ENCODE measurements at places on chromosomes 1 and 21.

- no peak for DNase-seq
These were observed 50.1 kb downstream of the H3-3A start for GRCh38 chr1:226112626-226113025.

- no peak for DNase-seq
These were observed 4.9 kb downstream of the C1orf198 start for GRCh38 chr1:230863449-230863848.

- DNase-seq, result no peak
These were observed 39.4 kb downstream of the TRAPPC10 start for GRCh38 chr21:44051462-44051941.

DNA sequence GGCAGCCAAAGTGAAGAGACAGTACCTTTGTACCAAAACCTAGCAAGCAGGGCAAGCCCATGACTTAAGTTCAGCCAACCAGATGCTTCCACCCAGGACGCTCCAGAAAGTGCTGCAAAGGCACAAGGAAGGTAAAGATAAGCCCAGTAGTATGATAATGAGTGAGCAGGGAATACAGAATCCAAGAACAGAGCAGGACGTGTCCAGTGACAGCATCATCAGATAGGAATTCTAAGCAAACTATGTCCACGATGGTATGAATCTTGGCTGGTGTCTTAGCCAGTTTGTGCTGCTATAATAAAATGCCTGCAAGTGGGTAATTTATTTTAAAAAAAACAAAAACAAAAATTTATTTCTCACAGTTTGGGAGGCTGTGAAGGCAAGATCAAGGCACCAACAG lies 13.6 kb downstream of the GJA4 start:
- DNase-seq, result no peak

DNA sequence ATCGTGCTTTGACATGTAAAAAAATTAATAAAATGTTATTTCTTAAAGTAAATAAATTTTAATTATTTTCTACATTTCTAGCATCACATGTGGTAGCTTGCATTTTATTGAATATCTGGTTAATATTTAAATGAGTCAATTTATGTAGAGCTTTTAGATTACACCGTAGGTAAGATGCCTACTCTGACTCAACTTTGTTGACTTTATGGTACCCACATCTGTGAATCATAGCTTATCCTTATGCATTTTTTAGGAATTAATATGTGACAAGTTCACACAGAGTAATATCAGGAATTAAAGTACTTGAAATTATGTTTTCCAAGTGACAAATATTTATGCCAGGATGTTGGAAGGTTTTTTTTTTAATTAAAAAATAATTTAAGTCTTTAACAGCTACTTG lies 120.7 kb downstream of the LEPR start:
- DNase-seq, result no peak

GRCh38 chr1:234643111-234643849 lies 33.3 kb upstream of the IRF2BP2 start:
- DNase-seq, result no peak

GRCh38 chr21:14545906-14546480 lies at the start of gene SAMSN1:
SAMSN1 (minus strand) TSS chr21:14546315; CDS start chr21:14546261, 54 bp downstream.
- DNase-seq, result no peak

DNA sequence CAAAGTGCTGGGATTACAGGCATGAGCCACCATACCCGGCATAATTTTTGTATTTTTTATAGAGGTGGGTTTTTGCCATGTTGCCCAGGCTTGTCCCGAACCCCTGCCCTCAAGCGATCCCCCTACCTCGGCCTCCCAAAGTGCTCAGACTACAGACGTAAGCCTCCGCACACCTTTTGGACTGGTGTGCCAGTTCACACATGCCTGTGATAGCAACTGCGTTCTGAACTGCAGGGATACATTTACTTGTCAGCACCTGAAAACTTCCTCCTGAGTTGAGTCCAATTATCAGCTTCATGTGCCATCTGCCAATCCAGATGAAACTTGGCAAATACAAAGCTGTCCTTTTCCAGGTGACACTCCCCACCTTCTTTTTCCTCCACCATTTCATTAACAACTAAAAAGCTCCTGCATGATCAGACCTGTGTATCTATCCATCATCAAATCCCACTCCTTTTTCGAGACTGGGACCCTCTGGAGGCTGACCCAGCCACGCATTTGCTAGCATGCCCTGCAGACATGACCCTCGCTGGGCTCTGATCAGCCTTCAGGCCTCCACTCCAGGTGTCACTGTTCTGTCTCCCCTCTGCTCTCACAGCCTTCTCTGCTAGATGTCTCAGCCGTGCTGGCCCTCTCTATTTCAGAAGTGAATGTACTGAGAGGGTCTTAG lies 2.1 kb upstream of the DEGS1 start:
- no peak for DNase-seq

GRCh38 chr1:208756339-208756981 lies 512.3 kb upstream of the PLXNA2 start:
- no peak for DNase-seq

DNA sequence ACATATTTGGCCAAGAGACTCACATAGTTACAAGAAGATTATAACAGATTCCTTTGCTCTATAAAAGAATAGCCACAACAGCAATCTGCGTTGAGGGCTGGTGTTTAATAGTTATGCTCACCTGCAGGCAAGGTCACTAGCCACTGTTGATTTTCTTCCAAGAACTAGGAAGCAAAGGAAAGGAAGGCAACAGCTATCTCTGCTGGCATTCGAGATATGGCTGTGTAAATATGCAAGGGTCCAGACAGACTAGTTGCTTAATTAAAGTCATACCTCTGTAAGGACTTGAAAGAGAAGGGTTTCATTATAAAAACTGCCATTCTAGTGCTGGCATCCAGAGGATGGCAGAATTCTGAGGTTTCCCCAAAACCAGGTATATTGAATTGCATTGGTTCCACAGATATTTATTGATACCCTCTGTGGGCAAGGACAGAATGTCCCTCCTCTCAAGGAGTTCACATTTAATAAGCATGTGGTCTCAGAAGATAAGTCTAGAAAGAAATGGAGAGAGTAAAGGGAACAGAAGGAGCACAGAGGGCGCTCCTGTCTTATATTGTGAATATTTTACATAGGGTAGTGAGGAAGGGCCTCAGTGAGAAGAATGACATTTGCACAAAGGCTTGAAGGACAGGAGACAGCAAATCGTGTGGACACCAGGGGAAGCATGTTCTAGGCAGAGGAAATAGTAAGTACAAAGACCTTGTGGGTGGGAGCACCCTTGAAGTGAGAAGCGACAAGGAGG lies 23.6 kb upstream of the PLEKHA6 start:
- DNase-seq, result no peak

DNA sequence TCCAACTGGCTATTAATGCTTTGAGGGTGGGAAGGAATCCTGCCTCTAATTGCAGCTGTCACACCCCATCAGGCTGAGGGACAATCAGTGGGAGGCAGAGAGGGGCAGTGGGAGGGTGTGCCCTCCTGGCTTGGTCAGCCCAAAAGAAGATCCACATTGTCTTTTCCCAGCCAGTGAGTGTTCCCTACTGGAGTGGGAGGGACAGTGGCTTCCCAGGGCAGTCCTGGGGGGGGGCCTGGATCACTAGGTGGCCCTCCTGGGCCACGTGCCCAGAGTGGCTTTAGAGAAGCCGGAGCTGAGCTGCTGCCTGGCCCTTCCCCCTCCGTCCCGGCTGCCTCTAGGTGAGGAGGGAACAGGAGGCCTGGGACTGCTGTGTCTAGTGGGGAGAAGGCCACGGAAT lies 14.0 kb downstream of the INKA2 start:
- no peak for DNase-seq

DNA sequence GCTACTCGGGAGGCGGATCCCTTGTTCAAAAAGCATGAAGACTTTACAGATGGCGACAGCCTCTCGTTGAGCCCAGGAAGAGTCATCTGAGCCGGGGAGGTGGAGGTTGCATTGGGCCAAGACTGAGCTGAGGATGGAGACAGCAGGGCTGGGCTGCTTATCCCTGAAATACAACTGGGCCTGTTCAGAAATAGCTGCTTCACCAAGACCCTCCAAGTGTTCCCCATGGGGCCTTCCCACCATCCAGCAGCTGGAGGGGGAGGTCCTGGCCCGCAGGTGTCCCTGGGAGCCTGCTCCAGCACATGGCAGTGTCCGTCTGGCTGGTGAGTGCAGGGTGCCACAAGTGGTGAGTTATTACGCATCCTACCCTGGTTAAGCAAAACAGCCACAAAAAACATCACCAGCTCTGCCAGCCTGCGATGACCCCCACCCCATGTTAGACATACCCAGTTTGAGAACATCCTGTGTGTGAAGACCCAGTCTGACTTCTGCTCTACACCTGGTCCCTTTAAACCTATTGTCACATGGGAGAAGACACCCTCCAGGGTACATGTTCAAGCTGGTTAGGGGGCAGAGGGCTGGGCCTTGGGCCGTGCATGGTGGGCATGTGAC lies 93.1 kb upstream of the TMPRSS2 start:
- no peak for DNase-seq

- DNase-seq, result no peak
These were observed 254.0 kb upstream of the RUNX1 start for GRCh38 chr21:35303085-35303484.

GRCh38 chr1:41773144-41773591 lies 145.6 kb downstream of the HIVEP3 start:
- no peak for DNase-seq

GRCh38 chr1:52668711-52669110 lies 29.4 kb downstream of the COA7 start:
- no peak for DNase-seq

- DNase-seq, result no peak
These were observed 1.0 kb downstream of the OR10K2 start for GRCh38 chr1:158425027-158425426.

- peak; percentile 47 for DNase-seq
These were observed 7.4 kb downstream of the EFNA4 start for GRCh38 chr1:155070721-155071569.
